8988T (cell line): ENCODE measurements at places on chromosomes 3 and 15.
A peak's percentile ranks its signal among the peaks of the same experiment; 100 is the strongest.

DNA sequence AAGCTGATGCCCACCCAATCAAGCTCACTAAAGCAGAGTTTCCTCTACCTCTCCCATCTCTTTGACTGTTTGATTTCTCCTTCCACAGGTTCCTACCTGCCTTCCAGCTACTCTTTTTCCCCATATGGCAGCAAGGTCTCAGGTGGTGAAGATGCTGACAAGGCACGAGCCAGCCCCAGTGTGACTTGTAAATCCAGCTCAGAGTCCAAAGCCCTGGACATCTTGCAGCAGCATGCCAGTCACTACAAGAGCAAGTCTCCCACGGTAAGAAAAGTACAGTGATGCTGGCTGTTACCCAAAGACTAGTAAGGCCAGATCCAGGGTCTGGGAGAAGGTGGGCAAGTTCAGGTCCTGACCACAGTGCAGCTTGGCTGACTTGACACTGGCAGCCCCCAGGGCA, 95.3 kb downstream of the RBPMS2 start:
- DNase-seq: no peak

GRCh38 chr3:170602556-170602955, 16.7 kb upstream of the SLC7A14 start:
- DNase-seq: no peak

DNA sequence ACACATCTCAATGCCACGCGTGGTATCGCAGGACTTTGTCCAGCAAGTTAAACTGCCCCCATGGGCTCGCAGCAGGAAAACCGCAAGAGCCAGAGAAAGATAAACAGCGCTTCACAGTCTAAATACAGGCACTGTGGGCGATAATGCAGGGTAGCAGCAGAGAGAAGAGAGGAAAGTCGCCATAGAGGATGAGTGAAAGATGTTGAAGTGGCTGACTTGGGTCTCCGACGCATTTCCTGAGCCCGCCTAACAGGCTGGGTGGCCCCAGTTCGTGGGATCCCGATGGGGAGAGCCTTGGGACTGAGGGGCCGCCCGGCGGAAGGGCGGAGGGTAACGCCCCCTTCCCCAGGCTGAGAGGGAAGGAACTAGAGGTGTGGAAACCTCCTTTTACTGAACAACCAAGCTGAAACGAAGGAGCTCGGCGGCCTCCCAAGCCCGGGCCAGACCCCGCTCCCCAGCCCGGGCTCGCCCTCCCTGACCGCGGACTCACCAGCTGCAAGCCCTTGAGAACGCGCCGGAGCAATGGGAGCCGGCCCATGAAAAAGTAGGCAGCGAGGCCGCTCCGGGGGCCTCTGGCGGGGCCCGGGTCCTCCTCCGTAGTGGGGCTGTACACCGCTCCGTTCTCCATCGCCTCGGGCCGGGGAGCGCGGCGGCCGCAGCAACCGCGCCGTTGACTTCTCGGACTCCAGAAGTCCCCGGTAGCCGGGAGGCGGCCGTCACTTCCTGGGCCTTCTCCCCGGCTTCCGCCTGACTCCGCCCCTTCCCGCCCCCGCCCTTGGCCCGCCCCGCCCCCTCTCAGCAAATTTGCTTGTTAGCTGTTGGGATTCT, at the start of gene CMTM6:
TSS of gene CMTM6 (minus strand) at position 735 of the 828 bp plus-strand sequence. CDS start at position 628, 107 bp downstream.
- DNase-seq: peak; percentile 90

- peak; percentile 88 for DNase-seq
Measured at GRCh38 chr15:64046421-64047153, at the start of gene DAPK2. TSS of gene DAPK2 (minus strand) at chr15:64046485. CDS start at chr15:64040261, 6,224 bp downstream.

DNA sequence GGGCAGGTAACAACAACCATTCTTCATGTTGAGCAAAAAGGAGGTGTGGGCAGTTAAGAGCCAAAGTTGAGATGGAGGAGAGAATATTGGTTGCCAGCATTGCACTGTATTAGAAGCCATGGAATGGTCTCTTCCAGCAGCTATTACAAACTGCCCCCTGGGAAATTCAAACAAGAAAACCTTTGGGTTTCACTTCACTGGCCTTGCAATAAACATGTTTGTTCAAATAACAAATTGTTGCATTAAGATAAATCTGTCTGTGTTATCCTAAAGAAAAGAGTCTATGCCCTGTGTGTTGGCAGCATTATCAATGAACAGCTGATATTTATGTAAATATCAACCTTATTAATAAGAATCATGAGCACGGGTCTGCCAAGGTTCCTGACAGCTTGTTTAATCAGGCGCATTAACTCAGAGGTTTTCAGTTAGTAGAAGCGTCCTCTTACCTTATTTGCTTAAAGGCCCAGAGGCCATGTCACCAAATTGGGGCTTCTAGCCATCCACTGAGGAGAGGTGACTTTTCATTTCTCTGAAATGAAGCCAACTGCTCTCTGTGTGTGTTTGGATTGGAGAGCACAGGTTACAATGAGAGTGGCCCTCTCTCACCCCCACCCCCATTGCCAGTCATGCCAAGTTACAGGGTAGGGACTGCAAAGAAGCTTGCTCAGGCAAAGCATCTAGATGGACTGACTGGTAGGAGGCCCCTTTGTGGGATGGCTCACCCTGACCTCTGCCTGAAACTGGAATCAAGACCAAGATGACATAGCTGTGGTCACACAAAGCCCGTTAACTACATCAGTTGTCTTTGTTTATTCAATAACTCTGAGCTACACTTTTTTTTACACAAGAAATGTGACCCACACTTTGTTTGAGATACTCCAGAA, 10.5 kb downstream of the FILIP1L start:
- DNase-seq: no peak

DNA sequence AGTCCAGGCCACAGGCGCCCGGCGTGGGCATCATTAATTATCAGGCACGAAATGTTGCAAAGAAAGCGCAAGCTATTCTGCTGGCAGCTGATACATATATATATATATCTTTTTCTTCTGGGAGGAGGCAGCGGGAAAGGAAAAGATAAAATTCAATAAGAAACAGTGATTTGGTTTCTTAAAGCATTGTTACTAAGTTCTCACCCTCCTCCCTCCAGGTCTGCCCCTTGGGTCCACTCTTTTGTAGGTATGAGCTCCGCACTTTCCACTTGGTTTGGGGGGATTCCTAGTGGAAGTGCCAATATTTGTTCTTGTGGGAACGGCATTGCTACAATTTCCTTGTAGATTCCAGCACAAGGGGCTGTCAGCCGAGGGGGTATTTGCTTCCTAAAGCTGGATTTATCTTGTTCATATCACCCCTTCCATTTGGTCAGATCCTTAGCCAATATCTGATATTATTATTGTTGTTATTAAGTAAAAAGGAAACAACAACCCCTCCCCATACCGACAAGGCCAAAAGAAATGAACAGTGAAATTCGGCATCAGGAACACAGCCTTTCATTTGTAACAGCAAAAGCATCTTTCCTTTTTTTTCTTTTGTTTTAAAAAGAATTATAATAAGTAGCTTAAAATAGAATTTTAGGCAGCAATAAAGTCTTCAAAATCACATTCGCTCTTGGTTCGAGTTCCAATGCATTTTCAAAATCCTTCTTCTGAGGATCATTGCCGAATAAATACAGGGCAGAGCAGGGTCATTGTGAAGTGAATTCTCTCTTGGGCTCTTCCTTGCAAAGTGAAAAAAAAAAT, 15.6 kb downstream of the ZIC1 start:
- no peak for DNase-seq
